ENCODE measurements at places on chromosomes 2 and 18.

- no peak for DNase-seq
These were observed 65.6 kb downstream of the WDR7 start for GRCh38 chr18:56716692-56717146.

DNA sequence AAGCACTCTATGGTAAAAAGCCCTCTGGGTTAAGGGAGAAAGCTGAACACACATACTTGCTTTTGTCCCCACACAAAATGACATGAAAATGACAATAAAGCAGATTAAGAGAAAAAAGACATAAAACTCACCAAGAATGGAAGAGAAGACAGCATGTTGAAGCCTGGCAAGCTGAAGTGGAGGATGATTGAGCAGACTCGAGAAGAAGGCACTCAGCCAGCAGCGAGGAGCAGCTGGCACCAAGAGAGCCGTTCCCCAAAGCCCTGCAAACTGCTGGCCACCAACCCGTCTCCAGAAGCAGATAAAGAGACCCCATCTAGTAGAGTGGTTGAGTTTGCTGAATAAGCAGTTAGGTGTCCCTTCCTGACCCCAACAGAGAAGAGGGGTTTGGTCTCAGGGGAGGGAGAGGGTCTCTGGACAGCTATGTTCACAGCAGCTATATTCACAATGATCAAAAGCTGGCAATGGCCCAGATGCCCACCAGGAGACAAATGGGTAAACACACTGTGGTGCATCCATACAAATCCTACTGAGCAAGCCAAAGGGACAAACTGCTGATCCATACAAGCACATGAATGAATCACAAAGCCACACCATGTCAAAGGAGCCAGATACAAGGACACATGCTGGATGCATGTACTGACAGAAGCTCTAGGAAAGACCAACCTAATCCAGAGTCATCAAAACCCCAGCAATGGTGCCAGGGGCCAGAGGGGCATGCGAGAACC, 36.9 kb downstream of the FAM168B start:
- no peak for DNase-seq

DNA sequence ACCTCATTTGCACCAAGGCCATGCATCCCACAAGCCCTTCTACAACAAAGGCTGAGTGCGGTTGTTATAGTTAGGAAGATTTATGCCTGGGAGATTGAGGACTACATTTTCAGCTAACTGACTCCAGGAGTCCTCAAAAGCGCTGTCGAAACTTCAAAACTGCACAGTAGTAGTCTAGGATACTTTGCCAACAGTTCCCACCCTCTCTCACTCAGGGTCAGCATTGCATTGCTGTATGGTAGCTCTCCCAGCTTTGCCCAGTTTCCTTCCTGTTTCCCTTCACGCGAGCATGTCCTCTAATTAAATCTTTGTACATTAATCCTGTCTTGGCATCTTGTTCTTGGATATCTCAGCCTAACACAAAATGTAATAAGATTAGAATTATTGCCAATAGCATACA, 420.6 kb upstream of the UBE2E3 start:
- no peak for DNase-seq

DNA sequence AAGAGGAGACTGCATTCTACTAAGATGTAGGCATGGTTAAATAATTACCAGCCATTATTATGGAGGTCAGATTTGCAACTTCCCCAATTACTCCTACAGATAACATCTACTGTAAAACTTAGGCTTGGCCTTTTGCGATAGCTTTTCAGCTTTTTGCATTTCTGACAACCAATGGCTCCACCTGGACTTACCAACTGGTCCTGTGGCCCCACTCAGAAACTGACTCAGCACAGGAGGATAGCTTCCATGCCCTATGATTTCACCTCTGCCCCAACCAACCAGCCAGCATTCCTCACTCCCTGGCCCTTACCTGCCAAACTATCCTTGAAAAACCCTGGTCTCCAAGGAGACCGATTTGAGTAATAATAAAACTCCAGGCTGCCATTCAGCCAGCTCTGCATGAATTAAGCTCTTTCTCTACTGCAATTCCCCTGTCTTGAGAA, 28.2 kb downstream of the TUBB6 start:
- DNase-seq, result no peak

- DNase-seq, result no peak
These were observed 21.6 kb upstream of the PDIA6 start for GRCh38 chr2:10834068-10834655.

- no peak for DNase-seq
These were observed 199.8 kb upstream of the NRP2 start for GRCh38 chr2:205482399-205483081.

- no peak for DNase-seq
These were observed 1.8 kb upstream of the CD302 start for GRCh38 chr2:159799833-159800232.

GRCh38 chr2:228658998-228659397, 477.5 kb upstream of the SPHKAP start:
- DNase-seq, result no peak

DNA sequence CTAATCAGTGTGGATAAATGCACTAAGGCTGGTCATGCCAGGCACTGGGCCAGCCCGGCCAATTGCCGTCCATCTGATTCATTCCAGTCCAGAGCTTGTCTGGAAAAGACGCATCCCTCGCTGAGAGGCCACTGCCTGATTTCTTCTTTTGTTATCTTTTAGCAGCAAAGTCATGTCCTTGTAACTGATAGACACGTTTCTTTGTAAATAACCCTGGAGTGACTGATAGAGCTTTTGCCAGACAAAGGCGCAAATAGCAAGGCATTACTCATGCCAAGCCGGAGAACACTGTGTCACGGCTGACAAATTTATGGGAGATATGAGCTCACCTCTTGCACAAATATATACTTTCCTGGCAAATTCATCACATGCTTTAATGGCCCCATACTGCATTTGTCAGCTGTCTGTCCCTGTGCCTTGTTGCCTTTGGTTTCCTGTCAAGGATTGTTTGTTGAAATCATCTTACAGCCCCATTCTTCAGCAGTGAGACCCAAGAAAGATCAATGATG, 164.4 kb downstream of the ETAA1 start:
- DNase-seq, result no peak

DNA sequence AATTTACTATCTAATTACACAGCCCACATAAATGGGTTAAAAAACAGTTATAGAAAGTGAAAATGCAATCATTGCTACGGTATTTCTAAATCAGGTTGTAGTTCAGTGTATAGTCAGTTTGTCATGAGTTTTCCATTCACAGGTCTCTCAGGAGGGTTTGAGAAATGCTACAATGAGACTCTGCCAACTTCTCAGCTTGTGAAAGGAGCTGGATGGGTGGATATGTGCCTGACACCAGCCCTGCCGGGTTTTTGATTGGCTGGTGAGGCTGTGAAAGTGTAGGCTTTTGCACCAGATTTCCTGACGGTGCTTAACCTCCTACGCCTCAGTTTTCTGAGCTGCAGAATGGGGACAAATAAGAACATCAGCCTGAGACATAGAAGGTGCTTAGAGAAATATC, 102.6 kb upstream of the SMIM21 start:
- no peak for DNase-seq

DNA sequence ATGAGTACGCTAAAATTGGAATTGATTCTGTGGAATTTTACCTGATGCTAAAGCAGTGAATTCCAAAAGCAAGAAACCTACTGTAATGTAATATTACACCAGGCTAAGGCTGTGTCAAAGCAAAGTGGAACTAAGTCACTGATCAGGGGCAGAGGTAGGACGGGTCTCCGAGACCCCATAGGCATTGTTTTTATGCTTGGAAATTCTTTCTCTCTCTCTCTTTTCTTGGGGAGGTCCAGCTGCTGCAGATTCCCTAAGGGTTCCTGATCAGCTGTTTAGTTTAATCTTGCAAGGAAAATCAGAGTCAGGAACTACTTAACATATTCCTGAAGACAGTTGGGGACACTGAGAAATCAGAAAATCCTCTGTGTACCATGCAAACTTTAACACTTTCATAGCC, 220.2 kb downstream of the SRBD1 start:
- DNase-seq, result no peak

GRCh38 chr2:184908966-184909365, 310.6 kb downstream of the ZNF804A start:
- DNase-seq, result no peak

GRCh38 chr18:68500556-68500955, 214.4 kb downstream of the TMX3 start:
- no peak for DNase-seq

GRCh38 chr2:30448866-30449265, 1.8 kb downstream of the LCLAT1 start:
- no peak for DNase-seq

- no peak for DNase-seq
These were observed 103.4 kb upstream of the SLC35G4 start for GRCh38 chr18:11505993-11506392.

DNA sequence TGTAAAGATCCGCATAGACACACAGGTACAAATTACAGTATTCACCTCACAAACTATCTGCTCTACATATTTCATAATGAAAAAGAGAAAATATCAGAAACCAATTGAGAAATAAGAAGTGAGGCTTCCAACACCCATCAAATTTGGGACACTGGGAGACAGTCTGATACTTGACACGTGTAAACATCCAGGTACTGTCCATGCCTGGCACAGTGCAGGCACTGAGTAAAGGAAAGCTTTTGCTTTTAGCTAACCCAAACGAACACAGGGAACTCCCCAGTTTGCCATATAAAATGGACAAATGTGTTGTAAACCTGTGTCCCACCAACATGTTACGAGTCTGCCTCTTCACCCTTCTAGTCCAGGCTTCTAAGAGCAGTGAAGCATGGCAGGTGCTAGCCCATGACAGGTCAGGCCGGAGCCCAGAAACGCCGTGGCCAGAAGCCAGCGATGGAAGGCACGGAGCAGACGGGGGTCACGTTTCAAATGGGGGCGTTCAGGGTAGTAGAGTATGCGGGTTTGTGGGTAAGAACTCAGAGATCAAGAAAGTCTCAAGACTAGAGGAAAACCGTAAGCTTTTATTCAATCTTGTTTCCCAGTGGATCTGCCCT, 27.0 kb downstream of the CDH2 start:
- DNase-seq, result no peak

GRCh38 chr2:200307724-200308545, 1.4 kb downstream of the SPATS2L start:
- DNase-seq, result no peak

GRCh38 chr2:8408560-8409460, 273.0 kb upstream of the ID2 start:
- no peak for DNase-seq

DNA sequence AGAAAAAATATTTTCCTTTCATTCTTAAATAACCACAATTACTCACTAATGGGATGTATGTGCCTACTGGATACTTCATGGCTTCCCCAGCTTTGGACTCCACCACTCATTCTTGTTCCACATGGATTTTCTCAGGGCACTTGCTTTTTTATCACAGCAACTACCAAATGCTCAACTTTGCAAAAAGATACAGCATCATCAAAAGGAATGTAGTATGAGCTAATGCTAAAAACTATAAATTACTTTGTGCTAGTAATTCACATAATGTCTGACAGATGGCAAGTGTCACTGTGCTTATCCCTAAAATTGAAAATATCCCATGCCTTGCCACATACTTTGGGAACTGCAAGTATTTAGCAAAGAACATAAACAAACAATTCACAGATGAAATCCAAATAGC, 130.4 kb upstream of the ZFP36L2 start:
- DNase-seq, result no peak

- DNase-seq, result no peak
These were observed 401.0 kb downstream of the SETBP1 start for GRCh38 chr18:45081566-45082181.

DNA sequence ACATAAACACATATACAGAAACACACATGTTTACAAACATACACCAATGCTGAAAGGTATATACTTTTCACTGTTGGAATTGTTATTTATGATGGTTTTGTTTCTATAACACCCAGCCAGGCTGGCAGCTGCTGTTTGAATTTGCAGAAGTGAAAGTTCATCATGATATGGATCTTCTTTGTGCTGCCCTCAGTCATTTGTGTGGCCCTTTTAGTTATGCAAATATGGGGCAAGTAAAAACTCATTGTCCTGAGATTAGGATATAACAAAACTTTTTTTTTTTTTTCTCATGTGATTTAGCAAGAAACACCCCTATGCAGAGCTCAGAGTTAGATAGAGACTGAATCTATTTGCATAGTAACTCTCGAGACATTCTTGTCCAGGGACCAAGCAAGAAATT, 714.1 kb downstream of the KCNJ3 start:
- no peak for DNase-seq

- no peak for DNase-seq
These were observed 5.6 kb downstream of the ADCYAP1 start for GRCh38 chr18:910247-910646.

GRCh38 chr2:181806039-181806392, 85.5 kb upstream of the ITPRID2 start:
- DNase-seq, result no peak

DNA sequence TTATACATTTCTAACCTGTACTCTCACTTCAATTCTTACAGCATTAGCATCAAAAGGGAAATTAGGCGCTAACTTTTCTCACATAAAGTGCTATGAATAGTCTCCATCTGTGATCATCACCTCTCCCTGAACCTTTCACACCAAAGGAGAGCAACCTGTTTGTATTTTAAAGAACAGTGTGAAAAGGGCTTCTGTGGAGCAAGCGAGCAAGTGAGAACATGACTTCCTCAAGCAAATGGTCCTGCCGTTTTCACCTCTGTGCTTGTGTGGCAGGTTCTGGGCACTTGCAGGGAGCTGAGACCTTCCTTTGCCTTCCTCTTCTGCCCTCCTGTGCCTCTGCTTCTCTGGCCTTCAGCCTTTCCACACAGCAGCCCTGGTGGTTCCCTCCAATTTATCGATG, 51.9 kb downstream of the TGFA start:
- DNase-seq, result no peak

DNA sequence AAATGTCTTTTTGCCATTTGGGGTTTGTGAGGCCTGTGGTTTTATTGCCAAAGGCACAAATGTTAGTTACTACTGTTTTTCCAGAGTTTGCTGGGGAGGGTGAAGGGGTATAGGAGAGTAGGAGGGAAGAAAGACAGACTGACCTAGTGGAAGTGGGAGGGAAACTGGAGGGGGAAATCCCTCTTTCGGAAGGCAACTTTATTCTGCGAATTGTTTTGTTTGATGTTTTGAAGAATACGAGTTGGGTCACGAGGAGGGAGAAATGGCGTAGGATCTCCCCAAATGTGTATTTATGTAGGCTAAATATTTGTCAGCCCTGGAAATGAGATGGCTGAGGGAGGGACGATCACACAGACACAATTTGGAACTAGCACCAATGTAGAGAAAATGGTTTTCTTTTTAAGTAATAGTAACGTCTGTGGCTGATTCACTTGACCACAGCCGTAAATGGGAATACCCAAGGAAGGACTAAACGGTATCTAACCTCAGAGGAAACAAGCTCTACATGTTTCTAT, 172.3 kb downstream of the ICOS start:
- no peak for DNase-seq

GRCh38 chr2:237449193-237449881, 35.4 kb upstream of the COL6A3 start:
- no peak for DNase-seq

GRCh38 chr2:236449167-236449761, 120.4 kb upstream of the ACKR3 start:
- no peak for DNase-seq

DNA sequence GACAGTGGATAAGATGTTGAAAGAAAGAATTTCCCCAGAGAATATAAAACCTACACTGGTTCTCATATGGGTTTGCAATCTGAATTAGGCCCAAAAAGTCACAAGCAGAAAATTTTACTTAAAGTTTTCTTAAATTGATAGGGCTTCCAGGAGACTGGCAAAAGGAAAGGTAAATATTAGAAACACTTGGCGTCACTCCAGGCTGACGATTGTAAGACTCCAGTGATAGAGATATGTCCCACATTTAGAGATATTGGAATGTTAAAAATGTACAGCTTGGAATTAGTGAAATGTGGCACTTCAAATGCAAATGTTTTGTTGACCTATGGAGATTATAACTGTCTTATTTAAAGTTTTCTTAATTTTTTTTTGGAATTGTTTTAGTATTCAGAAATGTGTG, 14.0 kb downstream of the YIPF4 start:
- no peak for DNase-seq

Data from omental fat pad (tissue), 4 donors.